ENCODE measurements at places on chromosomes 6 and 20. TPM values are rescaled to one million over a fixed set of nuclear protein-coding genes. Genes with fewer than 3 reads are reported as not detected.

Gene LST1
- total RNA-seq, result not detected

GRCh38 chr6:33095681-33096080 is 19.9 kb downstream of the HLA-DPB1 start:
- H3K4me1 ChIP-seq, result no peaks in the 10 kb centered on the region
- H3K27me3 ChIP-seq, result no peaks in the 10 kb centered on the region
- no peak for DNase-seq
- no peak overlapping the region for H3K27ac ChIP-seq
- H3K4me3 ChIP-seq, result no peak overlapping the region

- no peaks in the 10 kb centered on the region for H3K27me3 ChIP-seq
- H3K27ac ChIP-seq, result no peak overlapping the region
- no peak for DNase-seq
- no peaks in the 10 kb centered on the region for H3K36me3 ChIP-seq
These were observed 52.3 kb upstream of the IFNGR1 start for GRCh38 chr6:137271245-137272183.

DNA sequence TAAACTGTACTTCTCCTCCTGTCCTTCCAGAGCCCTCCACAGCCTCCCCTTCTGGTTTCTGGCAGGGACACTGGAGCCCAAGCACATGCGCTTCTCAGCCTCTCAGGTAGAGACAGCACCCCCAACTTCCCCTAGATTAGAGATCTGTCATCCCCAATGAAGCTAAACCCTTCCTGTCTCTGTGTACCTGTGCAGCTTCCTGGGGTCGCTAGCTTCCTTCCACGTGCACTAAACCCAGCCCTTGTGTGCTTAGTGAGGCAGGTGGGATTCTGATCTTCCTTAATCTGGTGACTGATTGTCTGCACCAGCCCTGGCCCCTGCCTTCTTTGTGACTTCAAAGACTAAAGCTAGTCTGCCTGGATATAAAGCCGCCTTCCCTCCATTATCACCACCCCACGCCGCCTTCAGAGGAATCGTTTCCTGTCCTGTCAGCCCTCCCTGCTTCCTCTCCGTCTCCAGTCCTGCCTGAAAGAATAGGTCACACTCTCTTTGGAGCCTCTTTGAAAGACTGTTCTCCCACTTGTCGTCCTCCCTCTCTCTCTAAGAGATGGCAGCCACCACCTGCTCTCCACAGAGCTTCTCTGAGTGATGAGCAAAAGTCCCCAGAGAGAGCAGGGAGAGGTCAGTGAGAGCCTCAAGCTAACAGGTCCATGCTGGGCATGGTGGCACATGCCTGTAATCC is 27.5 kb downstream of the CAPN11 start:
- no peaks in the 10 kb centered on the region for H3K36me3 ChIP-seq
- no peak overlapping the region for H3K4me3 ChIP-seq
- no peaks in the 10 kb centered on the region for H3K4me1 ChIP-seq
- H3K27ac ChIP-seq, result no peak overlapping the region

- no peaks in the 10 kb centered on the region for H3K27me3 ChIP-seq
- DNase-seq, result no peak
- H3K4me1 ChIP-seq, result peaks cover 14% of the 10 kb centered on the region
- H3K36me3 ChIP-seq, result no peaks in the 10 kb centered on the region
- no peak overlapping the region for H3K27ac ChIP-seq
These were observed 2.0 kb upstream of the PNPLA1 start for GRCh38 chr6:36267731-36268477.

- no peak overlapping the region for H3K27ac ChIP-seq
- H3K4me3 ChIP-seq, result no peak overlapping the region
- no peak for DNase-seq
- no peaks in the 10 kb centered on the region for H3K27me3 ChIP-seq
- H3K36me3 ChIP-seq, result no peaks in the 10 kb centered on the region
These were observed 93.2 kb upstream of the JARID2 start for GRCh38 chr6:15152700-15153099.

DNA sequence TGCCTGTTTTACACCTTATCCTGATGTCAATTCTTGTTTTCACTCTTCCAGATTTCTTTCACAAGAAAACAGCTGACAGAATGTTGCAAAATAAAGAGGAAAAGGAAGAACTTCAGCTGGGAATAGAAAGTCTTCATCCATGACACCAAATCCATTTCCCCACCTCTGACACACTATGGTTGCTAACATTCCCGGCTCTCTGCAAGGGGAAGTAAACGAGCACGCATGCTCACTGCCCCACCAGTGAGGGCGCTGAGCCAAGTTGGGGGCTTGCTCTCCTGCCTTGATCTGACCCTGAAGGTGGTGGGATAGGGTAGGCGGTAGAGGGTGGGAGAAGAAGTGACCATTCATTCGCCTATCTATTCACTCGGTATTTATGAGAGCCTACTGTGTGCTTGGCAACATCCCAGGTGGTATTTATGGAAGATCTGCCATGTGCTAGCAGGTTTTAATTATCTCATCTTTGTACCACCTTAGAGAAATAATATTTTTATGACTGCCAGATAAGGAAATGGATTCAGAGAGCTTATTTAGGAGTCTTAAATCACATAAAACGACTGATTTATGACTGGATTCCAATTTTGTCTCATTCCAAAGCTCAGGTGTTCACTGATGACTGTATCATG is 206.2 kb downstream of the FOXC1 start:
- no peak overlapping the region for H3K4me3 ChIP-seq
- no peak for DNase-seq
- no peaks in the 10 kb centered on the region for H3K27me3 ChIP-seq
- H3K36me3 ChIP-seq, result no peaks in the 10 kb centered on the region

DNA sequence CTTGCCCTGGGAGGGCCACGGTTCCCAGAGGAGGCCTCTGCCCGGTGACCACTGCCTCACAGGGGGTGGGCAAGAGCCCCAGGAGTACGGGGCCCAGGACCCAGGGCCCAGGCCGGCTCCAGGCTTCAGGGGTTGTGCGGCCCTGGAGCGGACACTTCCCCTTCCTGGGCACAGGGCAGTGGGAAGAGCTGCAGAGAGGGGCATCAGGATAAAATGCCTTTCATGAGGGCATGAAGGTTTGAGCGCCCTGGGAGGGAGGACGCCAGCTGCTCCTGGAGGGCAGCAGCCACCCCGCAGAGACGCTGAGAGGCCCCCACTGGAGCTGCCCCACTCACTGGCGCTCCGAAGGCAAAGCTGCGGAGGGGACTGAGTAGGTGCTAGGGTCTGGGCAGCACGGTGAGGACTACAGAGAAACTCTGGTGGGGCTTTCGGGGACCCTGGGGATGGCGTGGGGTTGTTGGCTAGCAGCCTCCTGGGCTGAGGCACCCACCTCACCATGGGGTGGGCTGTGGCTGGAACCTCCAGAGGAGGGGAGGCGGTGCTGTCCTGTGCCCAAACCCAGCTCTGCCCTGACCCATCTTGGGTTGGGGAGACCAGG is 10.4 kb downstream of the LAMA5 start:
- no peaks in the 10 kb centered on the region for H3K36me3 ChIP-seq
- peak overlapping the region; percentile 79 for H3K27ac ChIP-seq
- H3K27me3 ChIP-seq, result no peaks in the 10 kb centered on the region
- DNase-seq, result no peak
- H3K4me3 ChIP-seq, result peak overlapping the region; percentile 3

DNA sequence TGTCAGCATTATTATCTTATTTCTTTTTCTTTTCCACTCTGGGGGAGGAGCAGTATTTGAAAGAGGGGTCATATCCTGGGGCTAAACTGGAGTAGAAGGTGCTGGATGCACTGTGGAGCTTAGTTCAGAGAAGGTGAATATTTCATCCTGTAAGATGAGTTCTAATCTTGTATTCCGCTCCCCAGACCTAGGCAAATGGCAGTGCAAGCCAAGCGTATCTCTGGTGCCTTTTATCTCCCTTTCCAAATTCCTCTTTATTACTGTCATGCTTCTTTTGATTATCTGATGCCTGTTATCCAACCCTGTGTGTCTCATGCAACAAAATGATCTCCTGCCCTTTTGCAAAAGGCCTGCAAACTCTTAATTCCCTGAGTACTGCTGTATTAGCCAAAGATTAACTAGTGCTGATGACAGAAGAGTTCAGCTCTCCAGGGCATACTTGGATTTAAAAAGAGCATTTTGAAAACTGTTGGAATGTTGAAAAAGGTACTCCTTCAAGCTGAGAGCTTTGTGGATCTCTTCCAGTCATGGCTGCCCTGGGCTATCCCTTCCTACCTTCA is 138.0 kb downstream of the CARMIL1 start:
- H3K36me3 ChIP-seq, result no peaks in the 10 kb centered on the region
- H3K27me3 ChIP-seq, result no peaks in the 10 kb centered on the region
- H3K4me3 ChIP-seq, result no peak overlapping the region
- H3K27ac ChIP-seq, result no peak overlapping the region
- DNase-seq, result no peak
- peaks cover 42% of the 10 kb centered on the region for H3K4me1 ChIP-seq
